ENCODE measurements at places on chromosomes 5 and 9.

DNA sequence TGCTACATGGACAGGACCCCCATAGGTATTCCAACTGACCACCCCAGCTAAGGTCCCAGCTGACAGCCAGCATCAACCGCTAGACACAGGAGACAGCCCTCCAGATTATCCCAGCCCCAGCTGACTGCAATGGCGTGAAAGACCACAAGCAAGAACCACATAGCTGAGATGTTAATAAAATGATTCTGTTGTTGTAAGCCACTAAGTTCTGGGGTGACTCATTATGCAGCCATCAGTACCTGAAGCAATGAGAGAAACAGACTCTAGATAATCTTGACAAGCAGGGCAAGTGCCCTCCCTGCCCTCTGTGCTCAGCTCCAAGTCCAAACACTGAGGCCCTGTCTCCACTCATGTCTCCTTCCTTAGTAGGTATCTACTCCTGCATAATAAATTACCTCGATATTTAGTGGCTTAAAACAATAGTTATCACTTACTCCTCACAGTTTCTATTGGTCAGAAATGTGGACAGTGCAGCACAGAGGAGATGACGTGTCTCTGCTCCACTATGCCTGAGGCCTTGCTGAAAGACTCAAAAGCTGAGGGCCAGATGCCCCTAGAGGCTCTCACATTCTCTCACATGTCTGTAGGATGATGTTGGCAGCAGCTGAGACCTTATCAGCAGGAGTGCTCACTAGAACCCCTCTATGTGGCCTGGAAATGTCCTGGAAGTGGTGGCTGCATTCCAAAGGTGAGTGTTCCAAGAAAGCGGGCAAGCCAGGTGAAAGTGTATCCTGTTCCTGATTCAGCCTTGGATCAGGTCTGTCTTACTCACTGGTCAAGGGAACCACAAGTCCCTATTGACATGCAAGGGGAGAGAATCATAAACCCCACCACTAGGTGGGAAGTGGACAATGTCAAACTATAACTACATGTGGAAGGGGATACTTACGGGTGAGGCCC lies 2.5 kb downstream of the MGAT1 start:
- peak; percentile 83 for DNase-seq

DNA sequence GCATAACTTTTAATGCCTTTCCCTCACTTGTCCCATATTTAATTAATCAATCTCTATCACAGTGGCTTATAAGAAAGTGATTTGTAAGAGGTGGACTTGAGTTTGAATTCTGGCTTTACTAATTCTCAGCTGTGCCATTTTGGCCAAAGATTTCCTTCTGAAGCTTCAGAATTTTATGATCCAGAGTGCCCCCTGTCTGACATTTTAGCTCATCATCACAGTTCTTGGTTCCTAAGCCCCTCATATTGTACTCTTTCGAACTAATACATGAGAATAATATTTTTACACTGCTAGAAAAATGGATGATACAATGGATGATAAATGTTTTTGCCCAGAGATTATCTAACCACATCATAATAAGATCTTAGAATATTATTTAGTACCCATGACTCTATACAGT lies 1014.1 kb downstream of the PTPRD start:
- DNase-seq: no peak

GRCh38 chr9:80775530-80775929 lies 913.8 kb downstream of the TLE1 start:
- DNase-seq: peak; percentile 64

DNA sequence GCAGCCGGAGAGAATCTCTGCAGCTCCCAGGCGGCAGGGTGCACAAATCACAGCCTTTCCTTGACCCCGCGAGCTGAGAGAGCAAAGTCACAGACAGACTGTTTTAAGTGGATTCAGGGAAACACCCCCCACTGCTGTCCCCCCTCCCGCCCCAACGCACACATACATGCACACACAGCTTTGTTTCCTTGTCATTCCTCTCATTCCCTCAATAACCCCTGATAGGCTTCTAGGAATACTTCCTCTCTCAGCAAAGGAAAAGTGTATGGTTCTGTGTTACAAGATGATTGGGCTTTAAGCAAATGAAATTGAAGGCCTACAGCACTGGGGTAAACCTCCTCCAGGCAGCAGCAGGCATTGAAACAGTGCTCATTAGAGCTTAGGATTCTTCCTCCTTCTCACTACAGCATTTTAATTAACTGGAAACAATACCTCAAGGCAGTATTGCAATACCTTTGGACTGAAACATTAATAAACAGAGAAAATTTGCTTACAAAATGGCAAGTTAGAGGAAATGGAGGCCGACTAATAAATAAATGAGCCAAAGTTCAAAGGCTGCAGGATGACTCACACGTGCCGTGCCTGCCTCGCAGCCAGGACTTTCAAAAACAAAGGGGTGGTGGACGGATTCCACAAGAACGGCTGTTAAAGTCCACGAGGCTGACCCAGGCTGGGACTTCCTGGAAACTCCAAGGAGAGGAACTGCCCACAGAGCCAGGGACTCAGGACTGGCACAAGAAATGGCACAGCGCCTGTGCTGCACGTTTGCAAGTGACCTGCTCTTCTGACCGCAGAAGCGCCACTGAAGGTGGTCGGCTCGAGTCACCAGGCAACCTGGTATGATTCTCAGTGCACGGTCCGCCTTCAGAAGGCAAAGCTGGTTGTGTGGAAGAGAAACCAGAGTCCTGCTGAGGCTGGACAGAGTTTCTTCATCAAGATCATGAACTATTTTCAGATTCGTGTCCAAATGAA lies 236.2 kb downstream of the SYK start:
- DNase-seq: peak; percentile 59

- DNase-seq: no peak
Measured at GRCh38 chr9:136568288-136569081, 22.6 kb upstream of the NOTCH1 start.

DNA sequence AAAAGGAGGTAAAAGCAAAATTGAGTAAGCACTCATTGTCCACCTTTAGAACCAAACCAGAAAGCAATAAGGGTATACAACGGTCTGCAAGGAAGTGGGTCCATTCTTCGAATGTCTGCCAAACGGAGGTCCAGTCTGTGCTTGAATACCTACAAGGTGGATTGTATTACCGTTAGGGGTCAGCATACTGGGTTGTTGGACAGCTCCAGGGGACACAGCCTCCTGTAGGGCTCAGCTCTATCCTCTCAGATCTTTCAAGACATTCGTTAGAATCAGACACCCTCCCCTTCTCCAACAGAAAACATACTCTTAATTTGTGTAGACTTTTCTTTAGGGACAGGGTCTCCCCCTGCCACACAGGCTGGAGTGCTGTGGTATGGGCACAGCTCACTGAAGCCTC lies 5.5 kb downstream of the ASTN2 start:
- no peak for DNase-seq

DNA sequence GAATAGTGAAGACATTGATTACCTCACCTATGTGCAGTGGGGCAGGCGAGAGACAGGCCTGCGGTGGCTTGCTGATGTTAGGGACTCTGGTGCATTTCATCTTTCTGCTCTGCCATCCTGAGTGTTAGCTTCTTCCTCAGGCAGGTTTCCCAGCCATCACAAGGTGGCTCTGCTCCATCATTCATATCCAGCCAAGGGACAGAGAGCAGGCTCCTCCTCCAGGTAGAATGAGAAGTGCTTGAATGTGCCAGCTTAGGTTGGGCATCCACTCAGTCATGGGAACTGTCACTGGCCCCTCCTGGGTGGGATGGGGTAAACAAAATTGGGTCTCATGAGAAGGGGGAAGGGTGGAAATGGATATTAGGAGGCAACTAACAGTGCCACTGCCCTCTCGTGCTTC lies 24.8 kb downstream of the GPR107 start:
- no peak for DNase-seq

- peak; percentile 28 for DNase-seq
Measured at GRCh38 chr5:16693879-16694278, 77.1 kb upstream of the RETREG1 start.

- peak; percentile 9 for DNase-seq
Measured at GRCh38 chr9:83598487-83598886, 24.5 kb upstream of the IDNK start.

GRCh38 chr5:112004867-112005622 lies 248.1 kb upstream of the NREP start:
- peak; percentile 95 for DNase-seq

DNA sequence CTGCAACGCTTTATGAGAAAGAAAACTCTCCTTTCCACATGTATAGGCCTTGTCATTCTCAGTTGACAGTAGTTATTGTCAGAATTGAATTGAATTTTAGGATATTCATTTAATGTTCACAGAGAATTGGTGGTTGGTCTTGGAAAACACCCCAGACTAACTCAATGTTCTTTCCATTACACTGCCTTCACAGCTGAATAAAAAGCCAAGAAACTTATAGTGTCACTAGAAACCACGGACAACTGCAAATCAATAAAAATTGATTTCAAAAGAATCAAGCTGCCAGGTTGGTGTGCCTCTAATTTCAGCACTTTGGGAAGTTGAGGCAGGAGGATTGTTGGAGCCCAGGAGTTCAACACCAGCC lies 38.9 kb upstream of the IQGAP2 start:
- DNase-seq: no peak

DNA sequence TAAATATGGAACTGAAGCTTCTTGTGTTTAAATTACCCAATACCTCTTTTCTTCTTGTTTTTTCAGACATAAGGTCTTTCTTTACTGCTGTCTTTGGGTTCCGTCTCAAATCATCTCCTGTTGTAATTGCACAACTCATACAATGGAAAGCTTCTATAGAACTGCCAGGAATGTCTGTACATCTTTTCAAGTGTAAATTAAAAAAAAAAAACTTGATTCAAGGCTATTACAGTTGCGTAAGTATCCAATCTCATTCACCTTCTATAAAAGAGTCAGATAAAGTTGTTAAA lies 243.5 kb downstream of the ICE1 start:
- DNase-seq: no peak

GRCh38 chr5:83090169-83090568 lies 12.8 kb downstream of the XRCC4 start:
- DNase-seq: no peak

- no peak for DNase-seq
Measured at GRCh38 chr5:180341595-180341994, 11.5 kb downstream of the GFPT2 start.

DNA sequence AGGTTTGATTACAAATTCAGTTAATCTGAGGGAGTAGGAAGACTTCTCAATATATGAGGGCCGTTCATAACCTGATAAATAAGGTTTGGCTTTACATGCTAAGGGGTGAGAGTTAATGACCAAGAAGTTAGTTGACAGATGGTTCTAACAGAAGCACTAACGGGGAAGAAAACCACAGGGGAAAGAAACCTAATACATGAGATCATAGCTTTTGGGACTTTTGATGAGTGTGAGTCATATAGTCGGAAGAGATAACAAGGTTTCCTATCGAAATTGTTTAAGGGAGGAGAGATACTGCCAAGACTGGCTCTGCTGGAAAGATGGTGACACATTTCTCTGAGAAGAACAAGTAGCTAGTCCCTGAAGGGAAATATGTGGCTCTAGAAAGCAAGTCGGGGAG lies 140.1 kb downstream of the COX7C start:
- DNase-seq: no peak

DNA sequence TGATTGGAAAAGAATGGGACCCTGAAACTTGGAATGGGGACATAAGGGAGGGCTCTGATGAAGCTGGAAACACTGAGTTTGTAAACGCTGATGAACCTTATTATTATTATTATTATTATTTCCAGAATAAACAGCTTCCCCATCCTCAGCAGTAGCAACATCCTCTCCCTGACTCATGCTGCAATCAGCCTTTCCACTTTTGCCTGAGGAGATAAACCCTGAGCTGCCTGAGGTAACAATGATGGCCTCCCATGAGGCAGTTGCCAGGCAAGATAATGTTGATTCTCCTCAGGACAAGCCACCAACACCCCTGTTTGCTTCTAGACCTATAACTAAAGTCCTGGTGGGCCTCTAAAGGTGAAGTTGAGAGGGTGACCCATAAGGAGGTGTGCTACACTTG lies 139.2 kb upstream of the ATP10B start:
- no peak for DNase-seq

GRCh38 chr9:27572566-27572917 lies 739 bp downstream of the C9orf72 start:
- peak; percentile 47 for DNase-seq

GRCh38 chr5:138536665-138537315 lies 6.2 kb downstream of the ETF1 start:
- DNase-seq: no peak

GRCh38 chr9:72165821-72166547 lies 16.7 kb downstream of the GDA start:
- no peak for DNase-seq

DNA sequence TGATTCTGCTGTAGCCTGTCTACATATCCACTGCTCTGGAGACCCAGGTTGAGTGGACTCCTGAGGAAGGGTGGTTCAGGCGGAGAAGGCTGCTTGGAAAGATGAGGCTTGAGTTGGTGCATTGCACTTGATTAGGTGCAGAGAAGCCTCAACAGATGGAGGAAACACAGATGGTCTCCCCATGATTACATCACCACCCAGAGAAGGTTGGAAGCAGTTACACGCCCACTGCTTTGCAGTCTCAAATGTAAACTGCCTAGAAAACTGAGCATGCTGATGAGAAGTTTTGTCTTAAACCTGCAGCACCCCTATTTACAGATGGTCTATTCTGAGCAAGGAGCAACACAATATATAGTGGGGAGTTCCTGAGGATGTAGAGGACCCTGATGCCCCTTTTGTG lies 266.6 kb downstream of the PIK3R1 start:
- DNase-seq: no peak

- DNase-seq: no peak
Measured at GRCh38 chr5:11909471-11909870, 5.2 kb upstream of the CTNND2 start.

GRCh38 chr5:69450116-69450515 lies 35.2 kb downstream of the MARVELD2 start:
- peak; percentile 89 for DNase-seq

- DNase-seq: no peak
Measured at GRCh38 chr5:2718115-2718514, 33.4 kb downstream of the IRX2 start.

DNA sequence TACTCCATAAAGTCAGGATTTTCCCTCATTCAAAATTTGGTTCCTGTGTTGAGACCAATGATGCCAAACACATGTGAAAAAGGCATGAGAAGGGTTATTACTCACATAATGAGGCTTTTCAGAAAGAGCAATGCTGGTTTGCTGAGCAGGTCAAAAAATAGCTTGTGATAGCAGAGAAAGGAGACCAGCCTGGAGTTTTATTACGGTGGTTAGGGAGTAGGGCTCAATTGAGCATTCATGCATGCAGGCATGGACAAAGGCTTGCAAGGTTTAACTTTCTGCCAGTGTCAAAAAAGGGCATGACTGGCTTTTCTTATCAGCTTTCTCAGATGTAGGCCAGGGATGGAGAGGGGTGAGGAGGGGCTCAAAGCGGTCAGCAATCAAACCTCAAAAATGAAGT lies 628.3 kb downstream of the DNAH5 start:
- no peak for DNase-seq

Measured in fibroblast of skin of right biceps (primary cell).